A172 (cell line): ENCODE measurements at places on chromosomes 2 and 18. TPM values are rescaled to one million over a fixed set of nuclear protein-coding genes. Genes with fewer than 3 reads are reported as not detected.

The TNFAIP6 gene
- 0.21 and 2.0 TPM in 2 replicates for total RNA-seq

The PLEK gene
- total RNA-seq, result not detected in 2 replicates

The G6PC2 gene
- not detected in 2 replicates for total RNA-seq

The OXER1 gene
- total RNA-seq, result not detected in 2 replicates

The ERFE gene
- total RNA-seq, result 25.3 and 31.3 TPM in 2 replicates

The KLF7 gene
- total RNA-seq, result 9.1 and 13.7 TPM in 2 replicates

The OSR1 gene
- total RNA-seq, result 6.3 and 8.1 TPM in 2 replicates

The FZD7 gene
- 8.6 and 10.8 TPM in 2 replicates for total RNA-seq

The RBM44 gene
- total RNA-seq, result 0.45 TPM in 1 of 2 replicates, not detected in the other

The IL36RN gene
- total RNA-seq, result not detected in 2 replicates

The CACNB4 gene
- total RNA-seq, result 1.8 and 2.2 TPM in 2 replicates

The LAPTM4A gene
- total RNA-seq, result 488 and 537 TPM in 2 replicates

The TOGARAM2 gene
- total RNA-seq, result 0.69 and 1.9 TPM in 2 replicates

The ZNF804A gene
- 2.8 and 3.6 TPM in 2 replicates for total RNA-seq

The FHOD3 gene
- 13.0 and 19.3 TPM in 2 replicates for total RNA-seq

The ONECUT2 gene
- total RNA-seq, result 0.36 and 0.71 TPM in 2 replicates
